Stimulated activated CD4-positive, alpha-beta T cell treated with anti-CD3 and anti-CD28 coated beads, Interleukin-15, amount 100 ng/mL, for 48 hours (primary cell): ENCODE measurements at places on chromosomes 7 and 10.

GRCh38 chr7:139711991-139712743 lies 65.6 kb downstream of the HIPK2 start:
- DNase-seq, result no peak

GRCh38 chr7:32164341-32164996 lies 94.3 kb upstream of the PDE1C start:
- no peak for DNase-seq

DNA sequence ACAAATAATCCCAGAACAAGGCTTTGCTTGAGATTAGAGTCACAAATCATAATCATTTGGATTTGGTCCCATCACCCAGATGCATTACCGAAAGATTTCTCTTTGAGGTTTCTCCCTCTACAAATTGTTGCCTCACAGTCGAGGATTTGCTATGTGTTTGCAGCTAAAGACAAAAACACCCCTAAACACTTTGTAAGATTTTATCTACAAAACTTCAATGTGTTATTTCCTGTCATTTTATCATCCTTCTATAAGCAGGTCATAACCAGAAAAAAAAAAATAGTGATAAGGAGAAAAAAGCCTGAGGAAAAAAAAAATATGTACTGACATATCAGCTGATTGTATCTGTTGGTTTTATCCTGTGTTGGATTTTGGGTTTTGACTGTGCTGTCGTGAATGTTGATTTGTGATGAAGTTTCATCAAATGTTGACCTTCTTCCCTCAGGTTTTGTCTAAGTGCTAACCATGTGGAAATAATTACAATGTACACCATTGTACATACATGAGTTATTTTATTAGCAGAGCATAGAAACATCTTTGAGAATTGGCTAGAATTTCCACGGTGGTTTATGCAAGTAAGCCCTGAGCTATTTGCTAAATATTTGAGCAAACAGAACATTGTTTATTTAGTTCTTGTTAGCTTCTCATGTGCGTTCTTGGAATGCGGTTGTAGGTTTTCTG lies 274.4 kb downstream of the NEBL start:
- DNase-seq, result no peak

DNA sequence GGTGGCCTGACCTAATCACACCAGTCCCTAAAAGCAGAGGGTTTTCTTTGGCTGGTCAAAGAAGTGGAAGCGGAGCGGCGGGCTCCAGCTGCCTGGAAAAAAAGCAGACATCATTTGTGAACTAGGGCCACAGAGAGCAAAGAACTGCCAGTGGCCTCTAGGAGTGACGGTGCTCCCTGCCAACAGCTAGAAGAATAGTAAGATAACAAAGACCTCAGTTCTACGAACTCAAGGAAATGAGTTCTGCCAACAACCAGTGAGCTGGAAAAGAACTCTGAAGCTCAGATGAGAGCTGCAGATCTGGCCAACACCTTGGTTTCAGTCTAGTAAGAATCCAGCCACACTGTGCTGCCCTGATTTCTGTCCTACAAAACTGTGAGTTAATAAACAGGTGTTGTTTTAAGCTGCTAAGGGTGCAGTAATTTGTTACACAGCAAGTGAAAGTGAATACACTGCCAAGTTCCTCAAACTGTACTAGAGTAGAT lies 178.0 kb downstream of the SRPK2 start:
- DNase-seq, result no peak

GRCh38 chr10:119670717-119671116 lies 19.5 kb downstream of the BAG3 start:
- no peak for DNase-seq

- no peak for DNase-seq
Measured at GRCh38 chr10:11446864-11447263, 164.6 kb downstream of the USP6NL start.

DNA sequence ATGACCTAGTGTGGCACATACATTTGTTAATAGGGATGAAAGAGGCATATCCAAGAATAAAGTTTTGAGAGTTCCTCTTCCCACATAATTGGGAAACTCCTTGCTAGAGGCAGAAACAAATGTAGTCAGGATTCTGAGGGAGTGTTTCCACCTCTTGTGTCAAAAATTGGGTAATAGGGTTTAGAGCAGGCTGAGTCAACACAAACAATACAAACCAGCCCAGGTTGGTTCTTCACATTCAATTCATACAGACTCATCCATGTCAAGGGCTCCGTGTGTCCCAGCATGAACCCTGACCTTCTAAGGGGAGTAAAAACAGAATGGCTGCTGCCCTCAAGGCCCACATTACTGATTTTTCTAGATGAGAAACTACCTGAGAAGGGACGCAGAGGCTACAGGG lies 75.3 kb downstream of the GLI3 start:
- no peak for DNase-seq
